ENCODE measurements at places on chromosomes 2 and 18.

GRCh38 chr2:177694348-177694747 lies 301.8 kb downstream of the AGPS start:
- no peak for DNase-seq

- DNase-seq = no peak
These were observed 26.1 kb downstream of the CYB5A start for GRCh38 chr18:74265546-74266098.

- no peak for DNase-seq
These were observed 68.8 kb downstream of the EMX1 start for GRCh38 chr2:72985891-72986683.

DNA sequence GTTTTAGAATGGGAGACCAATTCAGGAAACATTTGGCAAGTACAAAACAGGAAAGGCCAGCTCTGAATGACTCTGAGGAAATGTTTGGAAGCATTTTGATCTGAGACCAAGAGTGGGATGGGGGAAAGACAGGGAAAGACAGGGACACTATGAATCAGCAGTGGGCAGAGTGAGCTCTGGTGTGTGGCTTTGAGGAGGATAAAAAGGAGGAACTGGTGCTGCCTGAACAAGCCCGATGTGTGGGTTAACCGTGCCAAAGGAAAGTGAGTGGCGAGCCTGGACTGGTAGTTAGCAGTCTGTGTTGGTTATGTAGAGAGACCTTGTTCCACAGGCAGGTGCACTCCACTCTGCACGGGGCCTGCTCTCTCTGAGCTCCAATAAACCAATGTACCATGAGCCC lies 5.3 kb downstream of the MFSD6 start:
- DNase-seq = no peak

GRCh38 chr2:151071382-151071781 lies 190.3 kb downstream of the RBM43 start:
- DNase-seq = no peak

GRCh38 chr2:223526106-223526505 lies 76.1 kb downstream of the SCG2 start:
- no peak for DNase-seq

DNA sequence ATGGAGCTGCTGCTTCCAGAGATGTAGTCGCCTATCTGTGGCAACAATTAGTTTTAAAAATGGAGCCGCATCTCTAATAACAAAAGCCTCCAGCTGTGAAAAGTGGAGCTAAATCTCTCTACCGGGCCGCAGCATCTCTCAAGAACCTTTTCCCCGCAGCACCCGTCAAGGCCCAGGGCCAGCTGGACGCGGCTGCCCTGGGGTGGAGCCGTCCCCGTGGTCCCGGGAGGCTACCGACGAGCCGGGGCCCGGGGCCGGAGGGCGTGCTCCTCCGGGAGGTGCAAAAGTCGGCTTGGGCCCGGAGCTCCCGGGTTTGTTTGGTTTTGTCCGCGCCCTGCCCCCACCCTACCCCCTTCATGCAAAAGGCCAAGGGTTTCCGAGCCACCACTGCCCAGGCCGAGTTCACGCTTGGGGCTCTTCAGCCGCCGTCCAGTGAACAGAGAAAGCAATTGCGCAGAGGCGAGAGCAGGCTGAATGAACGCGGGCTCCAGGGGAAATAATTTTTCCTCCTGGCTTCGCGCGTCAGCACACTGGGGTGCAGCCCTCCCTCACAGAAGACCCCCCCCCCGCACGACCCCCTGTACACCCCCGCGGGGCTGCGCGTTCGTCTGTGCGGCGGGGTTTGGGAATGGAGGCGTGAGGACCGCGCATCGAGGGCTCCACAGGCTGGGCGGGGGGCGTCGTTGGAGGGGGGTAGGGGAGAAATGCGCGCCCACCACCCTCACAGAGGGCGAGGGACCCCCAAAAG lies 557 bp upstream of the GREB1L start:
- no peak for DNase-seq

DNA sequence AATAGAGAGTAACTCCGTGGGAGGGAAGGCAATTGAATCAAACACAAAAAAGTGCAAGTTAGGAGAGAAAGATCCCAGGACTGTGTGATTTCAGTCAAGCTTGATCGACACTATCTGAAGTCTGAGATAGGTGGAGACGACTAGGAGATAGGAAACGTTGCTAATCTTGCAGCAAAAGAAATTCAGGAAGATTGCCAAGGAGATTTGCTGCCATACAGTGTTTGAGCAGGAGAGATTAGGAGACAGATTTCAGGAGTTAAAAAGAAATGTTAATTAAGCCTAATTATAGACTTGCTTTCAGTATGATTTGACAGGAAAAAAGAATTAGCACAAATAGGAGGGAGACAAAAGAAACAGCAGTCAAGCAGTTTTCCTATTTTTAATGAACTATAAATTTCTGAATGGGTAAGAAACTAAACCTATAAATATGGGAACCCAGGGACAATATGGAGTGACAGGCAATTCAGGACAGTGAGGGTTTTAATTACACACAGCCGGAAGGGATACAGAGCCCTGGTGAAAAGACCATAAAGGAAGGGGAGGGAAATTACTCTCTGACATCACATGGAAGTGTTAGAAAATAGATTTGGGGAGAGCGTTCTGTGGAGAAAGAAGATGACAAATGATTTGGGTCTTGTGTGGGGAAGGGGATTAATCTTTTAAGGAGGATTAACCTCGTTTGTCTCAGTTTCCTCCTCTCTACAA lies 72.6 kb downstream of the SUCLG1 start:
- DNase-seq = no peak

- DNase-seq = no peak
These were observed 72.0 kb downstream of the POLE4 start for GRCh38 chr2:75030218-75031009.

- DNase-seq = no peak
These were observed 191.3 kb downstream of the CMPK2 start for GRCh38 chr2:6674381-6674780.

DNA sequence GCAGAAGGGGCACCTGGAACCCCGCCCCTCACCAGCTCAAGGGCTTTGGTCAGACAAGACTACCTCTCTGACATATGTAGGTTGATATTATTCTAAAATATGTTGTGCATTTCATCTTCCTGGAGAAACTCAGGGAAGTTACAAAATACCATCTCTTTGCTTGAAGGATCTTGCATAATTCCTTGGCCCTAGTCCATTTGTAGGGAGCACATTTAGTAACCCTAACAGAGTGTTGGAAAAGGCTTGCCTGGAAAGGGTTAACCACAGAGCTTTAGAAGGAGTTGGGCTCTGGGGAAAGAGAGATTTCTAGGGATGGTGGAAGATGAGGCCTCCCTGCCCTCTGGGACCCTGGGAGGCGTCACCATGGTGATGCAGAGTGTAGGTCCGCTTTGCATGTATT lies 143.0 kb upstream of the SLC1A4 start:
- DNase-seq = no peak

DNA sequence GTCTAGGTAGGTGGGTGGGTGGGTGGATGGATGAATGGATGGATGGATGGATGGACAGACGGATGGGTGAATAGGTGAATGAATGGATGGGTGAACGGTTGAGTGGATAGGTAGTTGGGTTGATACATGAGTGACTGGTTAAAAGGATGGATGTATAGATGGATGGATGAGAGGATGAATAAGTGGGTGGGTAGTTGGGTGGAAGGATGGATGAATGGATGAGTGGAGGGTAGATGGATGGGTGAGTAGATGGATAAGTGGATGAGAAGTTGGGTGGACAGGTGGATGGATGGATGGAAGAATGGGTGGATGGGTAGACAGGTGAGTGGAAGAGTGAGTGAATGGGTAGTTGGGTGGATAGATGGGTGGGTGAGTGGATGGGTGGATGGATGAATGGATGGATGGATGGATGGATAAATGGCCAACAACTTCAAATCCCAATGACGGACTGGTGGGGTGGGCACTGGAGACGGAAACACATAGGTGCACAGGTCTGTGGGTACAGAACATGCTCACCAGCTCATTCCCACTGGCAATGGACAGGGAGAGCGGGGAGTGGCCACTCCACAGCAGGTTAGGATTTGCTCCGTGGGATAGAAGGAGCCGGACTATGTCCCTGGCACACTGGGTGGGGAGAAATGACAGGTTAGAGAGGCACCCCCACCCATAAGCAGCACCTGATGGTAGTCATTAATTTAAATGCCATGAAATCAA lies 48.8 kb downstream of the ANKMY1 start:
- DNase-seq = no peak

- DNase-seq = no peak
These were observed 451.5 kb upstream of the CHST9 start for GRCh38 chr18:27636576-27637085.
